ENCODE measurements at places on chromosomes 6 and 20.

DNA sequence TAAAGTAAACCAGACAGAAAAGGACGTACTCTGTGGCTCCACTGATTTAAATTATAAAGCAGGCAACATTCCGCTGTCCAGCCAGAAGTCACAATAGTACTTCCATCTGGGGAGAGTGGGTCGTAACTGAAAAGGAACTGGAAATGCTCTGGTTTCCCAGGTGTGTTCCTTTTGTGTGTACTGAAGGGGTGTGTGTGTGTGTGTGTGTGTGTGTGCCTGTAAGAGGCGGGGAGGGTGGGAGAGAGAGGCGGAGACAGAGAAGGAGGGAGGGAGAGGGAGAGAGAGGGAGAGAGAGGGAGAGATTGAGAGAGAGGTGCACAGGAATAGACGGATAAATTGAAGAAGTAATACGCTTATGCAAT is 178.4 kb upstream of the ZNF184 start:
- DNase-seq, result no peak

- DNase-seq, result no peak
Observed at GRCh38 chr6:12749531-12750379, 33.2 kb downstream of the PHACTR1 start.

DNA sequence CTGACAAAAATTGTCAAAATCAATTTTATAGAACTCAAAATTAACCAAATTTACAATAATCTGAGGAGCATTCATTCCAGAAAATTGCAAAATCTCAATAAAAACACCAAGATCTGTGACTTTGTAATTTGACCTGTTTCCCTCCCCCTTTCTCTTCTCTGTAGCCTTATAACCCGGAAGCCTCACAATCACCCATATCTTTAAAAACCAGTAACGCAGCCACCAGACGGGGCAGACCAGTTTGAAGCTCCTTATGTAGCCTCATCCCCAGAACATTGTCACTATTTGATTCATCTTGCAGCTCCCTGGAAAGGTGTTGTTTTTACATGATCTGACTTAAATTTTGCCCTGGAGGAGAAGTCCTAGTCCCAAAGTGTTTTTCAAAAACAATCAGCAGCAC is 27.5 kb upstream of the TGM6 start:
- no peak for DNase-seq

DNA sequence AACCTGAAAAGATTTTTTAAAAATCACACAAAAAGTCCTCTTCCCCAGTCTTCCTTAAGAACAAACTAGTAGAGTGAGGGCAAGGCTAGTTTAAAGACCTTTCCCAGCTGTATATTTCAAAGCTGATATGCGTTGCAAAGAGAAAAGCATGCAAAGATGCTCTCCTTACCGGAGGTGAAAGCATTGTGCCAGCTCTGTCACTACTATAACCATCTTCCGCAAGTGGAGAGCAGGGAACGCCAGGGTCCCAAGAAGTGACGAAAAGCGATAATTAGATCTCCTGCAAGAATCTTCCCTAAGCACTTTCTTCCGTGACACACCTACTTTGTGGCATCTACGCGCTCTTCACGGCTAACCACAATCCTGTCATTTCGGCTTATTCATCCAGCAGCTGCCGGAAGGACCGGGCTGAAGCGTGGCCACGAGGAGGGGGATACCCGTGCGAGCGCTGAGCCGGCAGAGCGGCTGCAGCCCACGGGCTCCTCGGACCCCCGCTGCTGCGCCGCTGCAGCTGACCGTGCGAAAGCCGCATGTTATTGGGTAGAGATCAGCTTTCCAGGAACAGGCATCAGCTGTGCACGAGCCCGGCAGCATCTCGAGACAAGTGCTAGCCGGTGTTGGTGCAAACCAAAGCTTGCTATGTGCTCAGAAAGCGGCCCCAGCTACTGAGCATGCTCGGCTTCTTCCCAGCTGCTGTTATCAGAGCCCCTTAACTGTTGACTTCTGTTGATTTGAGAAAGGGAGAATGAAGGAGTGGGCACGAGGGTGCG is 57.2 kb upstream of the ARHGAP18 start:
- DNase-seq, result no peak

- no peak for DNase-seq
Observed at GRCh38 chr6:81105998-81106397, 646.5 kb downstream of the TENT5A start.

DNA sequence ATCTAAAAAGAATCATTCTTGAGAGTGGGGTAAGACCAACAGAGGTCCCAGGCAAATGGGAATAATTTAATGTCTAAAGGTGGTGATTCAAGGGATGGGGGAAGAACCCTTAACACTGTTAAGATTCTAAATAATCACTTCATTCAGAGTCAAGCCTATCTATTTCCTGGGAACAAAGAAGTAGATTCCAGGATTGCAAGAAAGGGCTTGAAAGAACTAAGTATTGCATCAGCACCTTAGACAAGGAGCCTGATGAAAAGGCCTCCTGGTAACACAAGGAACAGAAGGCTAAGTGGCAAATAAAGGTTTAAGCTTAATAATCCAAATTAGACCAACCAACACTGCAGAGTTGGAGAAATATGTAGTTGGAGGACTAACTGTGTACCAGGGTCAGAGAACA is 620.7 kb upstream of the BTBD3 start:
- DNase-seq, result no peak

DNA sequence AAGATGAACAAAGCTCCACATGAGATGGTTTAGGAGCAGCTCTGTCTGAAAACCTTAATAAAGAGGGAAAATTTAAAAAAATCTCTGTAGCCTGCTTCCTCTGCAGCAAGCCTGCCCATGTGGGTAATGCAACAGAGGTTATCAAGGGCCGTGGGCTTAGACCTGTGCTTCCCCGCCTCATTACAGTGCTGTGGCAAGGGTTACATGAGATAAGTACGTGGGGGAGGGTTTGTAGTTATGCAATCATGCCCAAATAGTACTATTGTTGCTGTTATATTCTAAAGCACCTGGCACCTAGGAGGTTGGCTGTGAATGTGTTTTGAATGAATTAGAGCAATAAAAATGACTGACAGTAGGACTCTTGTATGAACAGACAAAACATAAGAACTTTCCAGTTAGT is 68.3 kb downstream of the PKHD1 start:
- DNase-seq, result no peak

- no peak for DNase-seq
Observed at GRCh38 chr6:23097566-23097965, 528.2 kb downstream of the HDGFL1 start.

DNA sequence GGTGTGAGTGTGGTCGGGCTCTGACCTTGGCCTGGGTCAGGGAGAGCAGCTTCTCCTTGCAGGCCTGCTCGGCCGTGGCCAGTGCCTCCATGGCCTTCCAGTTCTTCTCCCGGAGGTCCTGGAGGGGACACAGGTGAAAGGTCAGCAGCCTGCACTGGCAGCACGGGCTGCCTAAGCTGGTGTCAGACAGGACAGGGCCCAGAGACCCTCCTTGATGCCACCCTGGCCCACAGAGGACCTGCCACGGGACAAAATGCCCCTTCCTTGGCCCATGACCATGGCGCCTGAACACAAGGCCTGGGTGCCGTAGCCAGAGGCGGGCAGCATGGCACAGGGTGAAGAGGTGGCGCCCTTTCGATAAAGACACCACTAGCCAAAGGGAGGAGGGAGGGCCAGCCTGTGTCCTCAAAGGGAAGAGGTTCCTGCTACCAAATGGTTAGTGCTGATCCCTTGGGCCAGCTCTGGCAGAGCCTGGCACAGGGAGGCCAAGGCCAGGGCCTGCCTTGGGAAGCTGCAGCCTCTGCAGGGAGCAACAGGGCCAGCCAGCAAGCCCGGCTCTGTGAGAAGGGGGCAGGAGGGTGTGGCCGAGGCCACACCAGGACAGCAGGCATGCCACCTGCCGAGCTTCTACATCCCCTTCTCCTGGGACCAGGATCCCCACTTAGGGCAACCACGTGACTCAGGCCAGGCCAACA is 54.8 kb downstream of the DSTN start:
- no peak for DNase-seq

Data from esophagus squamous epithelium (tissue), 5 donors.